ENCODE measurements at places on chromosomes 6 and 20.

DNA sequence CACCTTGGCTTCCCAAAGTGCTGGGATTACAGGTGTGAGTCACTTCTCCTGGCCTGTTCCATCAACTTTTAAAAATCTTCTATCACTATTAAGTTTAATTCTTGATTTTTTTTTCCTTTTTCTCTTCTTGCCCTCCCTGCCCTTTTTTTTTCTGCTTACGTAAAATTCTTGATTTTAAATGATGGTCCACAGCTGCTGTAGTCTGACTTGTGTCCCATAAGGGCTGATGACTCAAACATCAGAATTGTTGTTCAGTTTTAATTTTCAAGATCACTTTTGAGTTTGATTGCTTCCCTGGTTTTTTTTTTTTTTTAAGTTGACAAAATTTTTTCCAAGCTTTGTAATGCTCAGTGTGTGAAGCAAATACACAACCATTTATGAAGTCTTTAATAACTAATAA is 61.9 kb downstream of the CBFA2T2 start:
- no peak for DNase-seq

DNA sequence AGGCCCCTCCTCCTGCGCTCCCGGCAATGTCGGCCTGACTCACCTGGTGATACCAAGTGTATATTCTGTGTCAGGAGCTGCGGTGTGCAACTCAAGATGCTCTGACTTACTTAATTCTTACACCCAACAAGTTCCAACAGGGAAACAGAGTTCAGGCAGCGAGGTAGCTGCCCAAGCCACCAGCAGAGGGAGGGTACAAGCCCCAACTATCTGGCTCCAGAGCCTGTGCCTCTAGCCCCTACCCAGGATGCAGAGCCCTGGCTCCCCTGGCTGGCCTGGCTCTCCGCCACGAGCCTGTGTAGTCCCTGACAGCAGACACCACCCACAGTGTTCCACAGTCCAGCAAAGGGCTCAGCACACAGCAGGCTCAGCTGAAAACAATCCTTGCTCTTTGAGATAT is 34.9 kb downstream of the C20orf203 start:
- DNase-seq = no peak

DNA sequence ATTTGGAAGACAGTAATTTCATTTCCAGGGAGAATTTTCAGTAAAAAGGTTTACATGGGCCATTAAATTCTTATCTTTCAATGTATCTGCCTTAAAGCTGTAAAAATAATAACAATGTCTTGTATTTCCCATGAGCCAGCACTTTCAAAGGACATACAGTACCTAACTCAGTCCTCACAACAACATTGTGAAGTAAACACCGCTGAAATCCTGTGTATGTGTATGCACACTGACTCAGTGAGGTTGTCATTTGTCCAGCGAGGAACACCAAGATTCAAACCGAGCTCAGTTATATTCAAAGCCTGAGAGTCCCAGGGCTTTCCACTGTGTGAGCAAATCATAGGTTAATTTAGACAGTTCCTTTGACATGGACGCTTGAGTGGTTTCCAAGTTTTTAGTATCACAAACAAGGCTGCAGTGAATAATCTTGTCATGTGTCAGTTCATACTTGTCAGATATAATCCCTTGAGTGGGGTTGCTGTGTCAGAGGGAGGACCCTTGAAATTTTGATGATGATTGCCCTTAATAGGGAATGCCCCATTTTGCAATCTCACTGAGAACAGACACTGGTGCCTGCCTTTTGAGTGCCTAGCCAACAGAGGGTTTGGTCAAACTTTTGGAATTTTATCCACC is 50.0 kb upstream of the SLC22A23 start:
- no peak for DNase-seq

- DNase-seq = no peak
These were observed 466.3 kb upstream of the PLCB4 start for GRCh38 chr20:8602389-8603116.

DNA sequence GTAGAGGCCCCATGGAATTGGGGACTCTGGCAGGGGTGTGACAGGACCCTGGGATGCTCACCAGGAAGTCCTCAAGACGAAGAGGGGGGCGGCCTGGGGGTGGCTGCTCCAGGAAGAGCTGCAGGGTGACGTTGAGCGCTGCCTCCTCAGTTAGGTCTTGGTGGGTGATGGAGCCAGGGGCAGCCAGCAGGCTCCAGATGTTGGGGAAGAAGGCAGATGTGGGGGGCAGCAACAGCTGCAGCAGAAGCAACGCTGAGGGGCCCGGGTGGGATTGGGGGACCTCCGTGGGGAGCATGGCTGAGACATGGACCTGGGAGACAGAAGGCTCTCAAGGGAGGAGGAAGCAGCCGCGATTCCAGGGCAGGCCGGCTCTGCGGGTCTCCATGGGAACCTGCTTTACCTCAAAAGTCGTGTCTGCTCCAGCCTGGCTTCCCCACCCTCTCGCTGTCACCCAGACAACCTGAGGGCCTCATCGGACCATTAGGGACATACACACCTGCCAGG is 591 bp downstream of the VWA7 start:
- no peak for DNase-seq

- no peak for DNase-seq
These were observed 7.5 kb downstream of the SMPD2 start for GRCh38 chr6:109447878-109448555.

- DNase-seq = peak; percentile 12
These were observed 17.9 kb upstream of the CCDC170 start for GRCh38 chr6:151475653-151476523.

DNA sequence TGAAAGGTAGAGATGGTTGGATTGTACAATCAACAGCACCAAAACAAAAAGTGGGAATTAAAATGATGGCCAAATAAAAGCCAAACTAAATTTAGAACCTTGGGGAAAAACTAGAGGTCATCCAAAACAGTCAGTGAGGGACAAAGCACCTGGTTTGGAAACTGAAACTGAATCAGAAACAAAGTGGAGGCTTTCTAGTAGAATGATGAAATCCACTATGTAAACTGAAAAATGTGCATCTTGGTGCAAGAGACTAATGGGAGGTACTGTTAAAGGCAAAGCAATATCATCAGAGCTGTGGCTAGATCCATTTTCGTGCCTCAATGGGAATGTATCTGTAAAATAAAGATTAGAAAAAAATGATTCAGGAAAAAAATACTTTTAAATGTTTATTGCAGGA is 380.0 kb upstream of the GJE1 start:
- no peak for DNase-seq

DNA sequence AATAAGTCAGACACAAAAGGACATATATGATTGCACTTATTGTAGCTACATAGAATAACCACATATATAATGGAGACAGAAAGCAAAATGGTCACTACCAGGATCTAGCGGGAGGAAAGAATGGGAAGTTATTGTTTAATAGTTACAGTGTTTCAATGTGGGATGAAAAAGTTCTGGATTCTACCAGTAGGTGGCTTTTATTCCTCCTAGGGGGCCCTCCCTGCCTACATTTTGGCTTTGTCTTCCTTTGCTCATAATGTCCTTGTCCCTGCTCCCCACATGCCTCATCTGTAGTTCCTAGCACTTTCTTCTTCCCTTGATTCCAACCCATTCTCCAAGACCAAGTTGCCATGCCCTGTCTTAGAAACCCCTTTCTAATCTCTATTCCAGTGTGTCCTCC is 16.3 kb downstream of the ZNF133 start:
- no peak for DNase-seq

GRCh38 chr20:53833333-53834061 is 236.9 kb downstream of the BCAS1 start:
- no peak for DNase-seq

DNA sequence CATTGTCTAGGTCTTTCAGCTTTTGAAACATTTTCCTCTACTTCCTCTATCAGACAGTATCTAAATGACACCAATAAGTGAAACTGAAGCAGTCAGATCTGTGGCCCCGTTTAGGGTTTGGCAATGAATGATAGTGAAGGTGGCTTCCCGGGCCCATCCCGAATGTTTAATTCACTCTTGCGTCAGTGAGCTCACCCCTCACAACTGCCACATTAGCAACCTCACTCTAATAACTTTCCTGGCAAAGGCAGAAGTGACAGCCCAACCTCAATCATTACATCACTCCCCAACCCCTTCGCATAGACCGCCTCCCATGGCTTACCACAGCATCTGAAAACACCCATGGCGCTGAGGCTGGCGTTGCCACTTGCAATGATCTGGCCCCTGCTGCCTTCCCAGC is 92.4 kb upstream of the CD83 start:
- peak; percentile 17 for DNase-seq

DNA sequence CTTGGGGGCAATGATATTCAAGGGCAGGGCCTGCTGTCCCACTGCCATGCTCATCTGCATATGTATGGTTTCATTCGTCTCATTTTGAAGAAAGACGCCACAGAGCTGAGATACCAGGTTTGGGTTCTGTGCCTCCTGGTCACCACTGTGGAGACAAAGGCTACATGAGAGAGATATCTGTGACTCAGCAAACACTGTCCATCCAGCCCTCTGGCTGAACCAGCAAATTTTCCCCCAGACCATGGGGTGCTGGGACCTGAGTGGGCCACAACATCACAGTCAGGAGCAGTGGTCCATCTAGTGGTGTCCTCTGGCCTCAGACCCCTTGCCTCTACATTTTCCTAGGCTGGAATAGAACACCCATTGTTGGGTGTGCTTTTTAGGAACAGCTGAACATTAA is at the start of gene MAS1L:
Gene MAS1L, minus strand, starts transcription at position 297 of the 400 bp plus-strand sequence. Its CDS starts 54 bp downstream, at position 243.
- DNase-seq = no peak

- DNase-seq = no peak
These were observed 89.2 kb downstream of the VEGFA start for GRCh38 chr6:43859213-43859612.

GRCh38 chr6:15516923-15517560 is 145.8 kb downstream of the DTNBP1 start:
- DNase-seq = no peak

DNA sequence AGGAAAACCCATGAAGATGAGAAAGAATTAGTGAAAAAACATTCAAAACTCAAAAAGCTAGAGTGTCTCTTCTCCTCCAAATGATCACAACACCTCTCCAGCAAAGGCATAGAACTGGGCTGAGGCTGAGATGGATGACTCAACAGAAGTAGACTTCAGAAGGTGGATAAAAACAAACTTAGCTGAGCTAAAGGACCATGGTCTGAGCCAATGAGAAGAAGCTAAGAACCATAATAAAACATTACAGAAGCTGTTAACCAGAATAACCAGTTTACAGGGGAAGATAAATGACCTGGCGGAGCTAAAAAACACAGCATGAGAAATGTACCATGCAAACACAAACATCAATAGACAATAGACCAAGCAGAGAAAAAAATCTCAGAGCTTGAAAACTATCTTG is 904.1 kb upstream of the MANEA start:
- DNase-seq = no peak

DNA sequence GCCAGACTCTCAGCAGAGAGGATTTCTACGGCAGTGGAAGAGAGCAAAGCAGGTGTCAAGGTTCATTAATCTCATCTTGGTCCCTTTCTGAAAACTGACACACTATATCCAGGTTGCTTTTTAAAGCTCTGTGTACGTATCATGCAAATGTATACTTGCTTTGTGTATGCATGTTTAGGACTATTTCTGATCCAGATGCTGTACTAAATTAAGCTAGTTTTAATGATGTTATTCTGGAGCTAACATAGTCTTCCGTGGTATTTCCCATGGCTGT is 59.2 kb upstream of the SNX9 start:
- no peak for DNase-seq

- DNase-seq = no peak
These were observed 86.9 kb downstream of the RAMACL start for GRCh38 chr6:166499350-166500163.

- no peak for DNase-seq
These were observed 153.5 kb downstream of the HDGFL1 start for GRCh38 chr6:22722913-22723312.

DNA sequence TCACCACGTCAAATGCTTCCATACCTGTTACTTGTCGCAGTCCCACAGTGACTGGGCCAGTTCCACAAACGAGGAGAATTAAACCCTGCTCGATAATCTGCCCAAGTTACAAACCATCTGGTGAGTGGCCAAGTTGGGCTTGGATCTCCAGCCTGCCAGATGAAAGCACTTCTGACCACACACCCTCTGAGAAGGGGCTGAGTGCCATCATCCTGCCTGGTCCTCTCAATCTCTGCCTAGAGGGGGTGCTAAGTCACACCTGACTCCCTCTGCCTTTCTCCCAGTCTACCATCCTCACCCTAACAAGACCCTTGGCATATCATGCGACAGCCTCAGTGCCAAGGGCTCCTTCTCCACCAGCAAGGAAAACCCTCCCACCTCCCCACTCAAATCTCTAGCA is 15.8 kb downstream of the RRP36 start:
- no peak for DNase-seq

GRCh38 chr6:111950661-111951496 is 77.6 kb upstream of the FYN start:
- DNase-seq = no peak

DNA sequence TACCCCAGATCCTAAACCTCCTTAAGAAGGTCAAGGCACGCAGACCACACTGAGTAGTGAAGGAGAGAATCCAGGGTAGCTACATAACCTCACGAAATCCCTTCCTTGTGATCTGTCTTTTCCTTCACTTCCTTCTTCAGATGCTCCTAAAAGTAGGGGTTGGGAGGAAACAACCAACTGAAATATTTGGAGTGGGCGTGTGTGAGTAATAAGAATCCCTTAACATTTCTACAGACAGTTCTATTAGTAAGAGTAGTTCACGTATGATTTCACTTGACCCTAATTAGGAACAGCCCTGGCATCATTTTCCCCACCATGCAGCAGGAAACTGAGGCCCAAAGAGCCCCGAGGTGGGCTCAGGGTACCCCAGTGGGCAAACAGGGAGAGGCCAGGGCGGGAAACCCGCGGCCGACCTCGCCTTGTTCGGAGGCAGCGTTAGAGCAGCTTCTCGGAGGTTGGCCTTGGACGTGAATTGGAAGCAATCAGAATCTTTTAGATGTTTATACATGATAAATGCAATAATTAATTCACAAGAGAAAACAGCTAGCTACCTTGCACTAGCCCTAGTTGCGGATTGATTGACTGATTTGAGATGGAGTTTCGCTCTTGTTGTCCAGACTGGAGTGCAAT is 859 bp upstream of the RAE1 start:
- DNase-seq = no peak

DNA sequence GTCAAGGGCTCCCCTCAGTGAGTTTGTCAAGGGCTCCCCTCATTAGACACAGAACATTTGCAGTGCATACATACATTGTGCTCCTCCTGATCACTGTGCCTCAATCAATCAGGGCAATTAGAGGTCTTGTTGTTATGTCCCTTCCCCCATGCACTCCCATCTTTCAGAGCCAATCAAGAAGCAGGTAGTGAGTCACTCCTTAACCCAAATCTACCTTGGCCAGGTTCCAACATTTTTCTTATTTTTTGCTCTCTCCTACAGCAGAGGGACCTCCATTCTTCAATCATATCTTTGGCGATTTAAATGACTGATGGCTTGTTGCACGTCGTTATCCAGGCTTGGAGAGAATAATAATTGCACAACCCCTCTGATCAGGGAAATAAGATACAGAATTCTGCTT is 409.9 kb upstream of the SPTLC3 start:
- no peak for DNase-seq

- DNase-seq = no peak
These were observed 8.5 kb downstream of the HLA-DMB start for GRCh38 chr6:32932132-32932868.

- DNase-seq = no peak
These were observed 16.3 kb downstream of the PLEKHG1 start for GRCh38 chr6:150615967-150616366.

Measured in CD4-positive, alpha-beta T cell treated with Interleukin-1 beta for 1 hour (primary cell).